CD4-positive, alpha-beta memory T cell (primary cell): ENCODE measurements at places on chromosomes 2 and 18. TPM values are rescaled to one million over a fixed set of nuclear protein-coding genes. Genes with fewer than 3 reads are reported as not detected.

- no peaks in the 10 kb centered on the region for H3K27me3 ChIP-seq
- H3K4me3 ChIP-seq, result no peak overlapping the region
- no peaks in the 10 kb centered on the region for H3K4me1 ChIP-seq
- no peak for DNase-seq
These were observed 323.9 kb downstream of the SLC8A1 start for GRCh38 chr2:40127890-40128557.

DNA sequence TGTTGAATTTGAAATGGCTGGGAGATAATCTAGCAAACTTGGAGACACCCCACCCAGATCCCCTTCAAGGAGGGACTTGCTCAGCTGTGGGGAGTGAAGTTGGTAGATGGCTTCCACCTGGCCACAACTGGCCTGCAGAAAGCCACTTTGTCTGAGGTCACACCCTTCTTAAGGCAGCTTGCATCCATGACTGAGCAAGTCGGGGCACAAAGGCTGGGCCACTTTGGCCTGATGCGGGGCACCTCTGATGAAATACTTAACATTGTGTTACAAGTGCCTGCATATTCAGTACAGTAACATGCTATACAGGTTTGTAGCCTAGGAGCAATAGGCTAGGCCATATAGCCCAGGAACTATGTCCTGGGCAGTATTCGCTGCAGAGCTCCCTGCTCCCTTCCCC is 13.4 kb upstream of the RPL37A start:
- no peak overlapping the region for H3K4me3 ChIP-seq
- H3K27me3 ChIP-seq, result no peaks in the 10 kb centered on the region
- DNase-seq, result no peak
- H3K4me1 ChIP-seq, result no peaks in the 10 kb centered on the region
- H3K36me3 ChIP-seq, result no peaks in the 10 kb centered on the region

DNA sequence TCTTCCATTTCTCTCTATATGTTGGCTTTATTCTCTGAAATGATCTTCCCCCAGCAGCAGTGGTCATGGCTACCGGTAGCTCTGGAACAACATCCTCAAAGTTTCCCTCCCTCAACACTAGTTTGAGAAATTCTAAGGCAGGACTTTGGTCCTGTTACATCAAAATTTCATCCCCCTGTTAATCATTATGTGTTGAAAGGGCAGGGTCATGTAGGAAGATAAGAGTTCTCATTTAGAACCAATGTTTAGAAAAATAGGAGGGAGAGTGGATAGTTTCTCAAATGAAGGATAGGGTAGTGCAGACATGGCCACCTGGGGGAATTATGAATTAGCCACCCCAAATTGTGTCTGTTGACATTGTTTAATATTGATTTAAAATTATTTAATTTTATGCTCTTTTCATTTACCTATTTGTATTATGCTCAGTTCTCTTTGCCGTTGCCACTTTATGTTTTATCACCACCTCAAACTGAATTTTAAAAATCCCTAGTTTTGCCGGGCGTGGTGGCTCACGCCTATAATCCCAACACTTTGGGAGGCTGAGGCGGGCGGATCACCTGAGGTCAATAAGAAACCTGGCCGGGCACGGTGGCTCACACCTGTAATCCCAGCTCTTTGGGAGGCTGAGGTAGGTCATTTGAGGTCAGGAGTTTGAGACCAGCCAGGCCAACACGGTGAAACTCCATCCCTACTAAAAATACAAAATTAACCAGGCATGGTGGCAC is 22.3 kb downstream of the EML4 start:
- H3K27ac ChIP-seq, result no peak overlapping the region
- H3K4me1 ChIP-seq, result peaks cover 93% of the 10 kb centered on the region
- H3K36me3 ChIP-seq, result no peaks in the 10 kb centered on the region
- no peak for DNase-seq
- no peak overlapping the region for H3K4me3 ChIP-seq
- no peaks in the 10 kb centered on the region for H3K27me3 ChIP-seq

GRCh38 chr2:235291461-235291860 is 202.4 kb upstream of the AGAP1 start:
- no peak overlapping the region for H3K27ac ChIP-seq
- no peaks in the 10 kb centered on the region for H3K4me1 ChIP-seq
- no peak overlapping the region for H3K4me3 ChIP-seq

Gene EVA1A
- not detected for polyA plus RNA-seq

Gene TCF23
- not detected for polyA plus RNA-seq

DNA sequence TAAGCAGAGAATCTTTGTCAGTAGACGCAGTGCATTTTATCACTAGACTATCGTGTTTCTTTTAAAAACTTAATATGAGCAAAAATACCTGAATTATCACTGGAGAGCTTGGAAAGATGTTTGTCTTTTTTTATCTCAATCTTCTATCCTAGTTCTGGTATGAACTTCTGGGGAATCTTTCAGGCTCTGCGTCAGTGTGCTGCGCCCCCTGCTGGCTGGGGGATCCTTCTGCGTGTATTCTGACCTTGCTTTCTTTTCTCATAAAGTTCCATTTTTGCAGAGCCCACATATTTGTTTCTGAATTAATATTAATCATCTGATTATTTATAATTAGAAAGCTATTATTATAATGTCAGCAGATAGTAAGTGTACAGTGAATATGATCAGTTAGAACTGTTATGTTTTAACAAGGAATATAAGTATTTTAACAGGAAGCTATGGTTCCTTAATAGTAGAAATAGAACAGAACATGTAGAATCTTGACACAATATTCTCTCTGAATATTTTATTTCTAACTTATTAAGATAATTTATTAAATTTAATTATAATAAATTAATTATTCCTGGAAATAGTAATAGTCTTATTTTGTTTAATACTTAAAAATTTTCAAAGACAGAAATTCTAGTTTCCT is 945.0 kb upstream of the CRIM1 start:
- no peak overlapping the region for H3K4me3 ChIP-seq
- no peaks in the 10 kb centered on the region for H3K4me1 ChIP-seq
- H3K27ac ChIP-seq, result no peak overlapping the region
- DNase-seq, result peak; percentile 7
- H3K27me3 ChIP-seq, result no peaks in the 10 kb centered on the region
- H3K36me3 ChIP-seq, result no peaks in the 10 kb centered on the region

Gene LAMA3
- not detected for polyA plus RNA-seq

Gene TDRD15
- polyA plus RNA-seq, result 0.03 TPM

DNA sequence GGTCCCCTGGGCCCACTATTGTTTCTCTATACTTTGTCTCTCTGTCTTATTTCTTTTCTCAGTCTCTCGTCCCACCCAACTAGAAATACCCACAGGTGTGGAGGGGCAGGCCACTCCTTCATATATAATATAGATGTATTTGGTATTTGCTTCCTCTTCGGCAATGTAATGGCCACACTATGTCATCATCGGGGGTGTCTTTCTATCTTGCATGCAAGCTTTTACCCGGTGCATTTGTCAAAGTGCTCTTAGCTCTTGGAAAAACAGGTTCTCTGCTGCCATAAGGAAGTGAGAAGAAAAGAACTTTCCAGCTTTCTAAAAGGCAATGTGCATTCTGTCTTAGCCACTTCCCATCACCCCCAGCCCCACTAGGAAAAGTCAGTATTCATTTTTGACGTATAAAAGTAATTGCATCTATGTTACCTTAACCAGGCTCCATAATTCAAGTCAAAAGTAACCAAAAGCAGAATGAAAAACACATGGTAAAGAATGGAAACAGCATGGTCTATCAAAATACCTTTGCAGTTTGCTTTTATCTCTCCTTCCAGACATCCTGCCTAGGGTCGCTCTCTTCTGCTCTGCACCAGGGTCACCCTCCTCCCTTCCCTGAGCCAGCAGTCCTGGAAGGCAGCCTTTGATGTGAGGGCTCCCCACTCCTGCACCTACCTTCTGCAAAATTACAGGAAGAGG is 27.2 kb upstream of the FHL2 start:
- no peak overlapping the region for H3K4me3 ChIP-seq
- peaks cover 19% of the 10 kb centered on the region for H3K4me1 ChIP-seq
- no peak for DNase-seq
- H3K27me3 ChIP-seq, result no peaks in the 10 kb centered on the region

DNA sequence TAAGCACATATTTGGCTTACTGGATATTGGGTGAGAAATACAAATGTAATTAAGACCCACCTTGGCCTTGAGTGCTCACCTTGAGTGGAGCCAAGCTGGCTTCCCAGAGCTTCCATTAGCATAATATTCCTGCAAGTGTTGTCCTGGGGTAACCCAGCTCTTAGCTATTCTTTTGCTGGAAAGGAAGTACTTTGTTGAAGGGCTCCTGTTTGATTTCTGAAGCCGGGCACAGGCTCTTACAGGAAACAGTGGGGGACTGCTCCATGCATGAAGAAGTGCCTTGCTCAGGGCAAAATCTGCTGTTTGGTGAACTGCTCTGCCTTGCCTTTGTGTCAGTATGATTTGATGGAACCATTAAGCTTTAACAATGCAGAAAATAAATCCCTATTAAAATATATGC is 325.4 kb downstream of the SMAD2 start:
- DNase-seq, result no peak
- no peaks in the 10 kb centered on the region for H3K27me3 ChIP-seq
- no peak overlapping the region for H3K27ac ChIP-seq
- no peaks in the 10 kb centered on the region for H3K4me1 ChIP-seq
- H3K36me3 ChIP-seq, result no peaks in the 10 kb centered on the region

DNA sequence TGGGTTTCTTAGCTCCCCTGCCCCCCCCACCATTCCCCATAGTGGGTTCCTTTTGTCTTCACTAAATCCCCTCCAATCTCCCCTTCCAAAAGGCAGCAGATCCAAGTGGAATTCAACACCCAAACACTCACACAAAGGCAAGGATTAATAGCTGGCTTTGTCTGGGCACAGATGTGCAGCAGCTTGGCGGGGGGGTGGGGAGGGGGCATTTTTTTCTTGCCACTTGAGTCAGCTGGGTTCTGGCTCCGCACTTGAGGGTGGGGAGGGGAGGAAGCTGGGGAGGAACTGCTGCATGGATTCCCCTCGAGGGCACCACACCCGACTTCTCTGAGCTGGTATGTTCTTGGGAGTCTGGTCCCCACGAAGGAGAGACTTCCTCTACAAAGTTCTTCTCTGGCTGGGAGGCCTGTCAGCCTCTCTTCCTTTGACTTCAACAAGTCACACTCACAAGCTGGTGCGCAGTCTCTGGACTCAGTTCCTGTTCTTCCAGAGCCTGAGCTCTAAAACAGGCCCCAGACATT is 36.0 kb downstream of the SERTAD2 start:
- no peak overlapping the region for H3K27ac ChIP-seq
- no peaks in the 10 kb centered on the region for H3K4me1 ChIP-seq
- H3K36me3 ChIP-seq, result no peaks in the 10 kb centered on the region
- no peaks in the 10 kb centered on the region for H3K27me3 ChIP-seq
- no peak overlapping the region for H3K4me3 ChIP-seq
- no peak for DNase-seq

- peaks cover 15% of the 10 kb centered on the region for H3K4me1 ChIP-seq
- no peak overlapping the region for H3K4me3 ChIP-seq
- H3K36me3 ChIP-seq, result no peaks in the 10 kb centered on the region
- peaks cover 27% of the 10 kb centered on the region for H3K27me3 ChIP-seq
- DNase-seq, result no peak
These were observed 2.4 kb downstream of the ALK start for GRCh38 chr2:29918941-29919340.

DNA sequence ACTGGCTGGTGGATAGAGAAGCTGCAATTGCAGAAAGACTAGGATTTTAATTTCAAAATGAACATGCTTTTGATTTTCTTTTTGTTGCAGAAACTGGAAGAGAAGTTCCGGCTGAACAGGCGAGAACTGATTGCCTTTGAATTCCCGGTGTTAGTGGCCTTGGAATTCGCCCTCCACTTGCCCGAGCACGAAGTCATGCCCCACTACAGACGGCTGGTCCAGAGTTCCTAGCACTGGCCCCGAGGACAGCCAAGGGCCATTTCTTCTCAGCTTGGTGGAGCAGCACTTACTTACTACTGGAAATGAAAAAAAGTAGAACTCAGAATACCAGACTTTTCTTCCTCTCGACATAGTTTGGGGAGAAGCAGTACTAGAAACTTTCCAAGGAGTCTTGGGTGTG is 121.9 kb downstream of the CABLES1 start:
- H3K4me1 ChIP-seq, result peaks cover 21% of the 10 kb centered on the region
- no peak overlapping the region for H3K27ac ChIP-seq
- no peaks in the 10 kb centered on the region for H3K36me3 ChIP-seq
- no peak overlapping the region for H3K4me3 ChIP-seq
- H3K27me3 ChIP-seq, result no peaks in the 10 kb centered on the region
- DNase-seq, result no peak

Gene CYS1
- polyA plus RNA-seq, result not detected

Gene CLEC4F
- not detected for polyA plus RNA-seq

DNA sequence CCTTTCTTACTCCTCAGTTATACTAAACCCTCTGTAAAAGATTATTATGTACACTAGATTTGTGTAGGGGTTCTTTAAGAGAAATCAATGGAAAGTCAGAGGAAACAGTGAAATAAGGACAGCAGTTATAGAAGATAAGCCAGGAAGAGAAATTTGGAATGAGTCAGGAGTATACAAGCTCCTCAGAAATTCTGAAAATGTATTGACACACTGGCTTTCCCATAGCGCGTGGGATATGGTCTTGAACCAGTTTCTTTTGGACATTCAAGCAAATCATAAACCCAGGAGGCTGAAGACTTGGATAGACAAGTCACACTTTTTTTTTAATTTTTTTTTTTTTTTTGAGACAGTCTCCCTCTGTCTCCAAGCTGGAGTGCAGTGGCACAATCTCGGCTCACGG is 316.1 kb upstream of the MMADHC start:
- no peak for DNase-seq
- H3K4me1 ChIP-seq, result no peaks in the 10 kb centered on the region
- H3K27me3 ChIP-seq, result no peaks in the 10 kb centered on the region
- H3K36me3 ChIP-seq, result no peaks in the 10 kb centered on the region
- no peak overlapping the region for H3K4me3 ChIP-seq

Gene TGFA
- 1.8 TPM for polyA plus RNA-seq

Gene CDH7
- not detected for polyA plus RNA-seq

DNA sequence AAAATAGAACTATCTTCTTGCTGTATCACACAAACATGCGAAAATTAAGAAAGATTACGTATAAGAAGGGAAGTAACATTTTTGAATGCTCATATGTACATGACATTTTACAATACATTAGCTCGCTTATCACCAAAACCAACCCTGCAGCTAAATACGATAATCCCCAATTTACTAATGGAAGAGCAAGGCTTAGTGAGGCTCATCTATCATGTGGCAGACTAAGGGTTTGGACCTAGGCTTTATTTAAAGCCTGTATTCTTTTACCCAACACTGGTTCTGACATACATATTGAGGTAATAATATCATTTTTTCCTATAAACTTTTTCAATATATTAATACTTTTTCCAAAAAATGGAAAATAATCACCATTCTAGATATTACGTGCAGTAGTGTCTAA is 116.8 kb upstream of the TTC39C start:
- H3K27me3 ChIP-seq, result no peaks in the 10 kb centered on the region
- no peak overlapping the region for H3K4me3 ChIP-seq
- DNase-seq, result no peak
- no peaks in the 10 kb centered on the region for H3K36me3 ChIP-seq
- H3K4me1 ChIP-seq, result no peaks in the 10 kb centered on the region
